ENCODE measurements at places on chromosomes 13 and 19.

- no peak for DNase-seq
These were observed 258.2 kb upstream of the EDNRB start for GRCh38 chr13:78176880-78177279.

DNA sequence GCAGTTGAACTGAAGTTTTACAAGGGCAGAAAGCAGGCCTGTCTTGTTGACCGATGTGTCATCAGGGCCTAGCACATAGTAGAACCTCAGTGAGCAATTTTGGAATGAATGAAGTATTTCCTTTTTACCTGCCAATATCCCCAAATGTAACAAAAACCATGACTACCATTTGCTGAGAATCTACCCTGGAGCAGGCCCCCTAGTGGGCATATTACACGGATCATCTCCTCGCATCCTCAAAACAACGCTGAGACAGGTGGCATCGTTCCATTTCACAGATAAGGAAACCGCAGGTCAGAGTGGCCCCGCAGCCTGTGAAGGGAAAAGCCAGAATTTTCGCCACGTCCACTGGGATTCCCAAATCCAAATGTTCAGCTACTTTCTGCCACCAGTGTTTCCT lies 77.9 kb downstream of the CACNA1A start:
- DNase-seq: no peak

DNA sequence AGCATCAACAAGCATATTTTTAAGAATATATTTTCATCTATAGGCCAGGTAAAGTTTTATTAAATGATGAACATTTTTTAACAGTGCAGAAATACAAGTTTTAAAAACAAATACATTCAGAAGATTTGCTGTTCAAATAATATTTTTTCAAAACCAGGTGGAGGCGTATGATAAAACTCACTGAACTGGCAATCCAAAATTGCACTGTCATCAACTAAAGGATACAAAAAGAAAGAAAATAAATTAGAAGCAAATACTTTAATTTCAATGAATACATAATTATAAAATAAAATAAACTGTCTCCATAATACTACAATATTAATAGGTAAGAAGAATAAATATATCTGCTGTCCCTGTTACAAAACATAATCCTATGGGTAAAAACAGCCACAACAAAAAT lies 21.2 kb downstream of the SPRYD7 start:
- no peak for DNase-seq

- DNase-seq: no peak
These were observed 6.6 kb upstream of the BCL3 start for GRCh38 chr19:44741841-44742329.

GRCh38 chr19:46536391-46536790 lies 40.7 kb upstream of the PNMA8B start:
- DNase-seq: no peak

DNA sequence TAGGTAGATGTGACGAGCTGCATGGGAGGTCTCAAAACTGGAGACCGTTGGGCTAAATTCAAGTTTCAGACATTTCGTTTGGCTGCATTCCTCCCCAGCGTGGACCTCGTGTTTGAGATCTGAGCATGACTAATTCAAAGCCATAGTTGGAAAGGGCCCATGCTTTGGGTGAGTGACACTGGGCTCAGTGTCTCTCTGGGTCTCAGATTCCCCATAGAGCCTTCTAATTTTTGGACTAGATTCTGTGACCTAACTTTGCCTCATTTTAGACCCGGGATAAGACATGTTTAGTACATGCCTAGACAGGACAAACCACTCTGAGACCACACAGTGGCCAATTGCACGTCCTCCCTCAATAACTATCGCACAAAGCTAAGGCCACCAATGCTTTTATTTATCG lies 16.6 kb downstream of the CKM start:
- no peak for DNase-seq

DNA sequence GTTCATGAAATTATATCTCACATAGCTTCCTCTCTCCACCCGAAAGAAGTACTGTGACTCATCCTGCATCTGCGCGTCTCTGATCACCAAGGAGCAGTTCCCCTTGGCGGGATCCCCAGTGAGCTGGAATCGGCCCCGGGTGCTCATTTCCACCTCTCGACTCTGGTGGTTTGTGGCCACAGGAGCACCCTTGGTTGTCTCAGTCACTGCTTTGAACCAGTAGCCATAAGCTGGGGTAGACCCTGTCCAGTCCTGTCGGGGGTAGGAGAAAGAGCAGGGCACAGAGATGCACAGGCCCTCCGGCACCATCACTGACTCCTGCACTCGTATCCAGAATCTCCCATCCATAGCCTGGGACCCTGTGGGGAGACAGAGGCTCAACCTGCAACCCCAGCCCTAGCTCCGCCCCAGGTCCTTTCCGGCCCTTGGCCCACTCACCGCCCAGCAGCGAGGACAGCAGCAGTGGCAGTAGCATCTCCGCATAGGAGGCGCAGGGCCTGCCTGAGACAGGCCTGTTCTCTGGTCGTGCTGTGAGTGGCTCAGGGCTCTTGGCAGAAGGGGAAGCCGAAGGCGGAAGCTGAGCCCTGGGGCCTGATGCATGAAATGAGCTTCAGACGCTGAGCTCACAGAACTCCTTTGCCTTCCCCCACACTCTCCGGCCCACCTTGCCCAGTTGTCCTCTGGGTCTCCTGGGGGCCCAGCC lies at the start of gene SIGLEC10:
SIGLEC10 (minus strand) TSS at position 536 of the 703 bp plus-strand sequence; CDS start at position 475, 61 bp downstream.
- no peak for DNase-seq

- DNase-seq: no peak
These were observed 2.6 kb downstream of the ZBTB7A start for GRCh38 chr19:4064149-4064495.

DNA sequence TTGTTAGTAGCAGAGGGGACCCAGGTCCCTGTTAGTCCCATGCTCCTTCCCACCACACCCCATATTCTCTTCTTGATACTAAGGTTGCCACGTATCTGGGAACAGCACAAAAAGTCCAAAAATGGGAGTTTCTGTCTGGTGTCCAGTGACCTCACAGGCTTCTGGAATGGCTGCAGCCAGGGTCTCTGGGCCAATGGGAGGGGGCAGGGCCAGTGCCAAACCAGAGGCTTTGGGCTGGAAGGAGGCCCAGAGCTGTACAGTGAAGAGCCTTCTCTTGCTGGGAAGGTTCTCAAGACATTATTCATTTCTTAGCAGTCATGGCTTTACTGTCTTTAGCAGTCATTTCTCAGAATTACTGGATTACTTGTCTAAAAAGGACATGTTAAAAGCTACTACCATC lies 119.2 kb downstream of the FRY start:
- DNase-seq: no peak

- DNase-seq: peak; percentile 36
These were observed 11.1 kb downstream of the CKM start for GRCh38 chr19:45311621-45312020.

- no peak for DNase-seq
These were observed 15.1 kb downstream of the HPN start for GRCh38 chr19:35056513-35057063.

GRCh38 chr13:28246891-28247290 lies 108.5 kb downstream of the PAN3 start:
- no peak for DNase-seq

GRCh38 chr19:51564791-51565190 lies 6.3 kb upstream of the ZNF175 start:
- DNase-seq: no peak
